ENCODE measurements at places on chromosomes 3 and 15.
A peak's percentile ranks its signal among the peaks of the same experiment; 100 is the strongest.

DNA sequence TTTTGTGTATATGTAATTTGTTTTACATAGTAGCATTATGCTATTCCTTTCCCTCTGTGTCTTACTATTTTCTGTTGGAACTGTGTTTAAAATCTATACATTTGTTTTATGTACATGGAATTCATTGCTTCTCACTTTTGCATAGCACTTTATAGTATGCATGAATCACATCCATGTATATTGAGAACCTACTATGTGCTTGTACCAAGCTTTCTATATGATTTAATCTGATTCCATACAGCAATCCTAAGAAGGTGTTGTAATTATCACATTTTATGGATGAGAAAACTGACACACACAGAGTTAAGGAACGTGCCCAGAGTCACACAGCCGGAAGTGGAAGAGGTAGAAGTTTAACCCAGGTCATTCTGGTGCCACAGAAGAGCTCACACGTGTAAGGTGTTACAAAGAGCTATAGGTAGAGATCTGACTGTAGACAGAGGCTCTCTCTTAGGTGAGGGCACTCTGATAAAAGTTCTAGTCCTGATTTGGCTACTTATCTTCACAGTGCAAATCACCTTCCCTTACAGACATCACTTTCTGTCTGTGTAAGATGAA is 3.5 kb upstream of the SMAD3 start:
- DNase-seq = no peak

DNA sequence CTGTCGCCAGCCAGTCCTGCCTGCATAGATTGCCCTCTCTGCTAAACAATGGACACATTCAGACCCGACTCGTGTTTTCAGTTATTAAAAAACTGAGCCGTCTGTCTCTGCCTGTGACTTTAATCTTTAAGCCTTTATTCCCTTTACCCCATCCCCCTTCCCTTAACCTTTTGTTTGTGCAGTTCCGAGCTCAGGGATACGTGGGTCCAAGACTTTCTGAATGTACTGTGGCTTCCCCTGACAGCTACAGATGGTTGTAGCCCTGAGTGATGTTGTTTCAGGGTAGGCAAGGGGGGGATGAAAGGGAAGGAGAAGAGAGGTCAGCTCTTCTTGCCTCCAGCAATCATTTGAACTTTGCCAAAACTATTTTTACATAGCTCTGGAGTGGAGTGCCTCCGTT is 44.6 kb downstream of the EEFSEC start:
- no peak for DNase-seq

- no peak for DNase-seq
Measured at GRCh38 chr3:16028604-16029003, 145.9 kb upstream of the GALNT15 start.

DNA sequence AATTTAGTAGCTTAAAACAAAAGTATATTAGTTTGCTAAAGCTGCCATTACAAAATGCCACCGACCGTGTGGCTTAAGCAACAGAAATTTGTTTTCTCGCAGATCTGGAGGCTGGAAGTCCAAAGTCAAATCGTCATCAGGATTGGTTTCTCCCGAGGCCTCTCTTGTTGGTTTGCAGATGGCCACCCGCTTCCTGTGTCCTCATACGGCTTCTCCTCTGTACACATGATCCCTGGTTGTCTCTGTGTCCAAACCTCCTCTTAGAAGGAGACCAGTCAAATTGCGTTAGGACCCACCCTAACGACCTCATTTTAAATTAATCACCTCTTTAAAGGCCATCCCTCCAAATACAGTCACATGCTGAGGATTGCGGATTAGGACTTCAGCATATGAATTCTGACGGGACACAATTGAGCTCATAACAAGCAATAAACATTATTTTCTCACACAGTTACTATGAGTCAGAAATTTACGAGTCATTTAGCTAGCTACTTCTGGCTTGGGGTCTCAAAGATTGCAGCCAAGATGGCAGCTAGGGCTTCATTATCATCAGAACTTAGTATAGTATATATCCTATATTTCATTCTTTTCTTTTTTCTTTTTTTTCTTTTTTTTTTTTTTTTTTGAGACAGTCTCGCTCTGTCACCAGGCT is 58.4 kb downstream of the RPL39L start:
- DNase-seq = no peak

GRCh38 chr3:78337801-78338211 is 1297.9 kb downstream of the ROBO2 start:
- no peak for DNase-seq

- DNase-seq = no peak
Measured at GRCh38 chr3:2944628-2945027, 165.5 kb downstream of the IL5RA start.

GRCh38 chr3:138912237-138912636 is 34.7 kb downstream of the FOXL2 start:
- DNase-seq = no peak

- DNase-seq = peak; percentile 41
Measured at GRCh38 chr3:195895861-195896360, 12.4 kb downstream of the TNK2 start.

- no peak for DNase-seq
Measured at GRCh38 chr15:42206406-42206805, 1.7 kb downstream of the VPS39 start.

DNA sequence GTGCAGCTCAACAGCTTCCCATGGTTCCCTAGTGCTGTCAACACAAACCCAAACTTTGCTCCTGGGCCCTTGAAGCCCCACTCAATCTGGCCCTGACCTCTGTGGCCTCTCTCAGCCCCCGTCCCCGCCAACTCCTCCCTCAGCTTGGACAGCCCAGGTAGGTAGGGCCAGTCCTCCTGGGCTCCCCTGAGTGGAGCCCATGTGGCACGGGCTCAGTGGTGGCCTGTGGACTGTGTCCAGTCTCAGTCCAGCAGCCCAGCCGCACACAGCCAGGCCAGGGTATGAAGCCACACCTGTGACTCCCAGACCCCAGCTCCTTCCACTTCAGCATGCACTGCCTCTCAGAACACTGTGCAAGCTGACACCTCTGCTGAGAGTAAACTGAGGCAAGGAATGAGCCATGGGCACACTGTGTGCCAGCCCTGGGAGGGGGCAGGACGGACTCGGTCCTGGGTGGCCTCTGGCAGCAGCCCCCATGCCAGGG is 11.5 kb downstream of the PLXND1 start:
- DNase-seq = no peak

DNA sequence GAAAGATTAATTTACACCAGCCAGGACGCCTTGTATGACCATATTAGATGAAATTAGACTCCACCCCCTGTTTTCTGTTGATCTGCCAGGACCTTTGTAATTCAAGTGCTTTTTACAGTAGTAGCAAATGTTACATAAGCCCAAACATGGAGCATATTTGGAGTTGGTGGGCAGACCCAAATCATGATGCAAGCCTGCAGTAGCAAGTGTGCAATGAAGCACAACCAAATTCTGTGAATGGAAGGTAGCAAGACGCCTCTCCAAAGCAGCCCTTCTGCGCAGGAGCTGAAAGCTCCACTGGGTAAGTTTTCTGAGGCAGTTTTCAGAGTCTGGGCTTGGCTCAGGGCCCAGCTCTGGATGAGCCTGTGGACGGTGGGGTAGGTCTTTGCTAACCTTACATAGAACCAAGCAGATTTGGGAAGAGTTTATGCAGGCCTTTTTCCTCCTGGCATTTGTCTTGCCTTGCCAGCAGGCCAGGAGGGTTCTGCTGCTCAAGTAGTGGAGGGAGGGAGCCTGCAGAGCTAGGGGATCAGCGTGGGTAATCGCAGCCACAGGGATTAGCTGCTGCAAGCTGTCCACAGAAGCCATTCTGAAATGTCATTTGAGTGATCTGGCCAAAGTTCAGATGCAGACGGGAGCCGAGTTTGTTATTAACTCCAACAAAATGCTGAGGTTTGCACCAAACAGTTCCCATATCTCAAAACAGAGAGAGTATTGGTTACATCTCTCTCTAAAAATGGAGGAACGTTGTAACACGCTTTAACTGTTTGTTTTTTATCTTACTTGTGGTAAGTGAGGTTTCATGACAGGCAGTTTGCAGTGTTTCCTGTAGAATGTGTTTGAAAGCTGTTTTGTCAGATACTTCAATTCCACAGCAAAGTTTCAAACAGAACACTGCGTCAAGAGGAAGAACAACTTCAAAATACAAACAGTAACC is 55.4 kb downstream of the PSMD6 start:
- DNase-seq = no peak

DNA sequence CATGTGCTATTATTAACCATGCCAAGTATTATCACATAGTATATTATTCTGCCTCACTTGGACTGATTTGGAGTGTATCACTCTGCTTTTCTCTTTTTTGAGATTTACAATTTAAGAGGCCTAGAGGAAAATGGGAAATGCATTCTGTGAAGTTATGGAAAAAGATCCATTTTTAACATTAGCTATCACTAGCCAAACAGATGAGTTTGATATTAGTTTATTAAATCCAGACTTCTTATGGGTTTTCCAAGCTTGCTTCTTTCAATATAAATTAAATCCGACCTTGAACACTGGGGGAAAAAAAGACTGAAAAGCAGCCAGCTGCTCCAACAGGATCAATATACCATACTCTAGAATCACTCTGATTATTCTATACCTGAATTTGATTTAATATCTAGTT is 30.1 kb upstream of the PLOD2 start:
- no peak for DNase-seq

DNA sequence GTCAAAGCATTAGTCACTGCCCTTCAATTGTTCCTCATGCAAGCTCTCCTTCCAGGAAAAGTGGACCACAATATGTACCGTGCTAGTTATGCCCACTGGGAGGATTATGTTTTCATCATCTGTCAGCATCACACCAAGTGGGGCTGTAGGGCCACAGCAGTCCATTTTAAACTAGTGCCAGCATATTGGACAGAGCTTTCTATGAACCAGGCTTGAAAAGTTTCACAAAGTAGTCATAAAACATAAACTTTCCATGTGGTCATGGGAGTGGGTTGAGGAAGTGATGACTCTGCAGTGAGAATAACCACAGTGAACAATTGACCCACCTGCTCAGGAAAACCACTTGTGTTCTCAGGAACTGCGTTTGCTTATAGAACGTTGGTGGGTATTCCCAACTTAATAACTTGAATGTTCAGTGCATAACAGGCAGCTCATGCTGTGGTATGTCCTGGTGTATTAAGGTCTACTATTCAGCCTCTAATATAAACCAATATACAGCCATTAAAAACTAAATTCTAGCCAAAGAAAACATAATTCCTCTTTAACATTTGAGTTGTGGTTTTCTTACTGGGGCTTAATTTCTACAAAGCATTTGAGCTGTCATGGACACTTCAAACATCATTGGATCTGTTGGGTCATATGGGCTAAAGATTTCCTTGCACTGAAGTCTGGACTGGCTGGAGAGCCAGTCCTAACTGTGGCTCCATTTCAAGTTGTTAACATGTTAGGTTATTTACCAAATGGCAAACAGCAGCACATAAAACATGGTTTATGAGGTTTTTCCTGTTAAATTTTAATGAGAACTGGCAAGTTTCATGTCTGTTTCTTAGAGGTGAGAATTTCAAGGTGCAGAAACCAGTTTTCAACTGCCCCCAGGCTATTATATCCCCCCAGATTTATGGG is 274.1 kb downstream of the OTOL1 start:
- no peak for DNase-seq

DNA sequence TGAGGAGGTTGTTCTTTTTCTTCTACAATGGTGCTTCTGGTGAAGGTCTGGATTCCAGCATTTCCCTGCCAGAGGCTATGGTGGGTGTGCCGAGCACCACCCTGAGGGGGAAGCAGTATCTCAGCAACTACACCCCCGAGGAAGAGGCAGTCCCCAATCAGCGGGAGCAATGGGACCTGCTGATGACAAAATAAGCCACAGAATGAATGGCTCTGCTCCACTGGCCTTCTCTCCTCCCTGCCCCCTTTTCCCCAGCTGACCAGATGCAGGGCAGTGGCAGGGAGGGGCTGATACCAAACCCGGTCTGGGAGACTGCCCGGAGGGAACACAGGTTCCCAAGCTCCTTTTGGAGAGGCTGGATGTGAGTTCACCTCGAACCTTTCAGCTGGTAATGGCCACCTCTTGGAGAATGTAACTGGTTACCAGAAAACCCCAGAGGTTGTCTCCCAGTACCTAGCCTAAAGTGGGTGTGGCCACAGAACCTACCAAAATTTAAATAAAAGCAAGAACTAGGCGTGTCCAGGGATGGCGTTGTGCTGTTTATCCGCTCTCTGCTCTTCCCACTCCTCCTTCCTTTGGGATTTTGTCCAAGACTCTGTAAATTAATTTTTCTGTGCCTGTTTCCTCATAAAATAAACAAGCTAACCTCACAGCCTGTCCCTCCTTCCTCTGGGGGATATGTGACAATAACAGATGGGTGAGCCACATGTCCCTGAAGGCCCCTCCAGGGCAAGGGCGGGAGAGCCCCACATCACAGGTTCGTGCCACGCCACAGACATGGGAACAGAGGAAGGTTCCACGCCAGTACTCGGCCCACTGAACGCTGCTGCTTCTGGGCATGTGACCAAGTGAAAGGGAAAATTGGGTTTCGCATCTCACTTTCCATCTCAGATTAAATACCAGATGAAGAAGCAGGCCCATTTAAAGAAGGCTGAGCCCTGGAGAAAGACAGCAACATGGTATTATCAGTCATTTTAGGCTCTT is 35.1 kb upstream of the SPTBN5 start:
- peak; percentile 56 for DNase-seq

DNA sequence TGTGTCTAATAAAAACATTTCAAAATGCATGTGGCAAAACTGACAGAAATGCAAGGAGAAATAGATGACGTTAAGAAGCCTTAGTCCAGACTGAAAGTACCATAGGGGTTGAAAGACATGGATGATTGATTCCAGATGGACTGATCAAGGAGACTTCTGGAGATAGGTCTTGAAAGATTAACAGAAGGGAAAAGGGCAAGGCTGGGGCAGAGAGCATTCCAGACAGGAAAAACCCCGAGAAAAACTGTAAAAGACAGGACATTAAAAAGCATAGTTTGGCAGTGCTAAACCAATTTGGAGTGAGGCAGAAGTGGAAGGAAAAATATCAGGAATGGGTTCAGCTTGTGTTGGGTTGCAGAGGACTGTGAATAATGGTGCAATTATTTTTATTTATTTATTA is 375.2 kb upstream of the SGO1 start:
- DNase-seq = no peak

- DNase-seq = no peak
Measured at GRCh38 chr3:101898752-101899169, 49.4 kb downstream of the NFKBIZ start.

- DNase-seq = no peak
Measured at GRCh38 chr15:84684092-84684491, 26.1 kb upstream of the NMB start.

- DNase-seq = no peak
Measured at GRCh38 chr15:62850318-62850717, 192.2 kb upstream of the TPM1 start.

All from A549 (cell line).